ENCODE measurements at places on chromosomes 6 and 20. TPM values are rescaled to one million over a fixed set of nuclear protein-coding genes. Genes with fewer than 3 reads are reported as not detected.

- no peaks in the 10 kb centered on the region for H3K36me3 ChIP-seq
- DNase-seq, result no peak
- no peak overlapping the region for H3K4me3 ChIP-seq
- no peaks in the 10 kb centered on the region for H3K27me3 ChIP-seq
- H3K27ac ChIP-seq, result no peak overlapping the region
- H3K4me1 ChIP-seq, result peaks cover 12% of the 10 kb centered on the region
Observed at GRCh38 chr6:19443411-19443810, 393.8 kb upstream of the ID4 start.

DNA sequence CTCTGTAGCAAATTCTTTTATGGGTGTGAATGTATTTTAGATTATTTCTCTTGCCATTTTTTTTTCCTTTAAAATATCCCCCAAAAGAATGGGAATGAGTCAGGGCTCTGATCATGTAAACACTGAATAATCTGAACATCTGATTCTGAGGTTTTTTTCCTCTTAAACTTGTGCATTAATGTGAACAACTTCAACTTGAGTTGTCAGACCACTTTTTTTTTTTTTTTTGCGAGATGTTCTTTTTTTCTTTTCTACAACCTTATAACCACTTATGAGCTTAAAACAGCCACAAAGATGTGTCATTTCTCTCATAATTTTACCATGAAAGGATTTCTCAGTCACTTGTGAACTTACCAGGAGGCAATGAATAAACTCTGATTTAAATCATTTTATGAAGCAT, 85.3 kb downstream of the TBC1D7 start:
- no peak for DNase-seq
- no peaks in the 10 kb centered on the region for H3K36me3 ChIP-seq

DNA sequence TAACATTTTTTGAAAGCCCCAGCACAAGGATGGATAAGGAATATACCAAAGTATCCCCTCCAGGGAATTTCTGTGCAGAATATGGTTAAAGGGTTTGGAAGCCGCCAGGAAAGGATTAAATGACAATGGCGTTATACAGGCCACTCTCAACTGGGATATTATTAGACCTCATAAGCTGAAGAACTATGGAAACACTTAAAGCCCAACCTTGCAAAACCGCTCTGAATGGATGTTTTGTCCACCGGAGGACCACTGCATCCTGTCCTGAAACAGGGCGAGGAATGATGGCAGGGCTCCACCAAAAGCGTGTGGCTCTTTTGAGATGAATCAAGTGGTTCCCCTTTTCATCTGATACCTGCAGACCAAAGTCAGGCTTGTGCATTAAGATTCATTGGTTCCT, 32.4 kb downstream of the NFATC2 start:
- peaks cover 4% of the 10 kb centered on the region for H3K36me3 ChIP-seq
- H3K4me3 ChIP-seq, result no peak overlapping the region
- peaks cover 56% of the 10 kb centered on the region for H3K4me1 ChIP-seq

DNA sequence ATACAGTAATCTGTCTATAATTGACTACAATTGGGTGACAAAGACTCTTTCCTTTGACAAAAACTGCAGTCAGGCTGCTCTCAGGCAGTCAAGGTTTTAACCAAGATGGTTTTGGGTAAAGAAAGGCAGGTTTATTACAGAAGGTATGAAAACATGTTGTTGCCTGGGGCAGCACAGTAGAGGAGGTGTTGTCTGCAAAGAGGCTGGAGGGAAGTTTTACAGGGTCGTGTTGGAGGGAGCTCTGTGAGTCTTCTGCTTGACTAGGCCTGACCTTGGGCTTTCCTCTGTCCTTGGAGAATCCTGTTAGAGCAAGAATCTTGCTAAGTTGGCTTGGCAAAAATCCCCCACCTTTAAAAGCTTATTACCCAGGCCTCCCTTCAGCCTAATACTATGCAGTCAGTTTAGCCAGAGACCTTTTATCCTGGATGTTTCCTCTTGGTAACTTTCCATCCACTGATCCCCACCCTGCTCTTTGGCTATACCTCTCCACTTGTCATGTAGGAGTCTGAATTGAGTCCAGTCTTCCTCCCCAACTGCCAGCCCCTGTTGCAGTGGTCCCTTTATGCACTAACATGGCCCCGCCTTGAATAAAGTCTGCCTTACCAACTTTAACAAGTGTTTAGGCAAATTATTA, 143.0 kb upstream of the SLC22A16 start:
- H3K27ac ChIP-seq, result peak overlapping the region; percentile 38
- H3K27me3 ChIP-seq, result no peaks in the 10 kb centered on the region
- no peak for DNase-seq

GRCh38 chr6:163962627-163963117, 548.2 kb downstream of the QKI start:
- no peaks in the 10 kb centered on the region for H3K36me3 ChIP-seq
- no peaks in the 10 kb centered on the region for H3K27me3 ChIP-seq
- DNase-seq, result no peak
- H3K4me1 ChIP-seq, result peaks cover 47% of the 10 kb centered on the region
- peak overlapping the region; percentile 93 for H3K27ac ChIP-seq

GRCh38 chr20:58000861-58001260, 227.6 kb downstream of the ANKRD60 start:
- no peak for DNase-seq
- H3K4me3 ChIP-seq, result no peak overlapping the region
- no peaks in the 10 kb centered on the region for H3K36me3 ChIP-seq
- H3K27me3 ChIP-seq, result peaks cover 27% of the 10 kb centered on the region

GRCh38 chr6:120273411-120273810, 923.9 kb upstream of the MAN1A1 start:
- no peaks in the 10 kb centered on the region for H3K36me3 ChIP-seq
- H3K27ac ChIP-seq, result no peak overlapping the region
- no peaks in the 10 kb centered on the region for H3K4me1 ChIP-seq
- no peaks in the 10 kb centered on the region for H3K27me3 ChIP-seq
- no peak overlapping the region for H3K4me3 ChIP-seq

DNA sequence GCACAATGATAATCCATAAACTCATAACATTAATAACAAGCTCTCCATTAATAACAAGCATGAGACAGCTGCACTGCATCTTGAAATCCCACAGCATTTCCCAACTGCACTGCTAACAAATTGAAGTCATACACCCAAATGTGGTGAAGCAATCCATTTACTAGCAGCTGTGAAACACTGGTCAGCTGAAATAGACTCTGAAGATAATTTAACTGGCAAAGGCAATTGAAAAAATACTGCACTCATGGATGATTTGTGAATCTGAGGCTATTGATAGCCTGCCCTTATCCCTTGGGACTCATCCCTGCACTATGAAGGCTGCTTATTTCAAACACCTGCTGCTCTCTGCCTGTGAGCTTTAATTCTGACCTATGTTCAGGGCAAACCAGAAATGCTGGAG, 49.1 kb upstream of the PLCB1 start:
- H3K27ac ChIP-seq, result no peak overlapping the region
- peak; percentile 96 for DNase-seq
- no peaks in the 10 kb centered on the region for H3K36me3 ChIP-seq
- peaks cover 8% of the 10 kb centered on the region for H3K4me1 ChIP-seq
- no peak overlapping the region for H3K4me3 ChIP-seq

- no peak for DNase-seq
- no peaks in the 10 kb centered on the region for H3K36me3 ChIP-seq
- H3K4me3 ChIP-seq, result no peak overlapping the region
Observed at GRCh38 chr6:99341862-99342455, 7.5 kb downstream of the FAXC start.

- H3K27me3 ChIP-seq, result no peaks in the 10 kb centered on the region
- H3K36me3 ChIP-seq, result peaks cover 36% of the 10 kb centered on the region
- no peak for DNase-seq
- H3K4me3 ChIP-seq, result no peak overlapping the region
- H3K4me1 ChIP-seq, result no peaks in the 10 kb centered on the region
Observed at GRCh38 chr6:56488281-56488680, 154.4 kb downstream of the DST start.

- DNase-seq, result no peak
- H3K27ac ChIP-seq, result no peak overlapping the region
- peaks cover 46% of the 10 kb centered on the region for H3K4me1 ChIP-seq
- no peak overlapping the region for H3K4me3 ChIP-seq
Observed at GRCh38 chr20:11221046-11221445, 547.2 kb upstream of the JAG1 start.

GRCh38 chr20:33005908-33006775, 1.4 kb upstream of the BPIFB2 start:
- H3K4me3 ChIP-seq, result no peak overlapping the region
- H3K36me3 ChIP-seq, result no peaks in the 10 kb centered on the region
- no peaks in the 10 kb centered on the region for H3K4me1 ChIP-seq
- no peak for DNase-seq
- H3K27ac ChIP-seq, result no peak overlapping the region

- H3K4me3 ChIP-seq, result no peak overlapping the region
- no peaks in the 10 kb centered on the region for H3K36me3 ChIP-seq
- no peaks in the 10 kb centered on the region for H3K27me3 ChIP-seq
- H3K4me1 ChIP-seq, result peaks cover 15% of the 10 kb centered on the region
- DNase-seq, result no peak
- no peak overlapping the region for H3K27ac ChIP-seq
Observed at GRCh38 chr6:38216451-38216850, 396.9 kb downstream of the ZFAND3 start.

- H3K27me3 ChIP-seq, result no peaks in the 10 kb centered on the region
- H3K4me1 ChIP-seq, result no peaks in the 10 kb centered on the region
- H3K4me3 ChIP-seq, result no peak overlapping the region
Observed at GRCh38 chr6:14312587-14312986, 195.0 kb downstream of the CD83 start.

GRCh38 chr6:45665859-45666258, 288.1 kb upstream of the SUPT3H start:
- H3K36me3 ChIP-seq, result no peaks in the 10 kb centered on the region
- no peaks in the 10 kb centered on the region for H3K4me1 ChIP-seq
- no peak overlapping the region for H3K4me3 ChIP-seq
- DNase-seq, result no peak
- no peak overlapping the region for H3K27ac ChIP-seq
- peaks cover 52% of the 10 kb centered on the region for H3K27me3 ChIP-seq

DNA sequence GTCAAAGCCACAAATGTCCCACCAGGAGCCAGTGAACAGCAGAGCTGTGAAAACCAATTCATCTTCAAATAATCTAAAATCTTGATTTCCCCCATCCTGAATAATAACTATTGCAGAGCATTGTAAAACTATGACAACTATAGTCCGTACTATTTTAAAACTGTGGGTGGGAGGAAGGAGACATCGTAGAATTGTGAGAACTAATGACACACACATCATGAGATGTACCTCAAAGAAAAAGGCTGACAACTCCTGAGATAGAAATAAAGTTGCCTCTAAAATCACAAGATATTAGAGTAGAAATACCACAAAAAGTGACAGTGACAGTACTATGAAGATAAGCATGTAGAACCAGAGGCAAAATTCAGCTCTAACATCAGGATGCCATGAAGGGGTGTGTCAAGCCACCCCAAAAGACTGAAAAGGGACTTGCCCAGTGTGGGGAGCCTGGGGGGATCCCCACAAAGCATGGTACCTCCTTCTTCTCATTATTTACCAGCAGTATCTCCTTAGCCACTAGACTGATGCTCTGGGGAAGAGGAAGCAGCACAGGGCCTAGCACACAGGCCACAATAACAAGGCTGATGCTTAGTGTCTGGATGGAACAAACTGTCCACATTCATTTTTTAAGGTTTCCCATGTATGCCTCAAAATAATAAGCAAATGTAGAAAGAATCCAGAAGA, 13.4 kb downstream of the NAPB start:
- no peaks in the 10 kb centered on the region for H3K36me3 ChIP-seq
- no peaks in the 10 kb centered on the region for H3K27me3 ChIP-seq
- DNase-seq, result no peak
- H3K27ac ChIP-seq, result no peak overlapping the region

GRCh38 chr6:118667988-118668387, 16.6 kb upstream of the CEP85L start:
- no peak overlapping the region for H3K27ac ChIP-seq
- peak; percentile 13 for DNase-seq
- H3K36me3 ChIP-seq, result no peaks in the 10 kb centered on the region
- no peaks in the 10 kb centered on the region for H3K4me1 ChIP-seq
- H3K27me3 ChIP-seq, result no peaks in the 10 kb centered on the region

GRCh38 chr20:23520185-23520584, 29.3 kb downstream of the CST8 start:
- no peaks in the 10 kb centered on the region for H3K36me3 ChIP-seq
- H3K27ac ChIP-seq, result no peak overlapping the region
- H3K27me3 ChIP-seq, result no peaks in the 10 kb centered on the region
- no peaks in the 10 kb centered on the region for H3K4me1 ChIP-seq

DNA sequence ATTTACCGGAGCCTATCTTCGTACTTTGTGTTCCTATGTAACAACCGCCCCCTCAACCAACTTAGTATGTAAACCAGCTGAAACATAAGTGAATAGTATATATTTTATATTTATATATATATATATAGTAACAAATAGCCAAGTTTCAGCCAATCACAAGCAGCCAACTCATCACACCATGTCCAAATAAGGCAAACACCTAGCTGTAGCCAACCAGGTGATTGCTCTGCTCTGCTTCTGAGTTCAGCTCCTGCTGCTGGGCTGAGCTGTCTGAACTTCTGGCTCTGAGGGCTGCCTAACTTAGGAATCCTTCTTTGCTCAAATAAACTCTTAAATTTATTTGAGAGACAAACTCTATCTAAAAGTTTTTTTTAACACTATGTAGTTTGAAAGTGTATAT, 101.6 kb upstream of the SOX4 start:
- DNase-seq, result no peak
- no peaks in the 10 kb centered on the region for H3K27me3 ChIP-seq
- H3K27ac ChIP-seq, result no peak overlapping the region
- no peak overlapping the region for H3K4me3 ChIP-seq

- peak overlapping the region; percentile 22 for H3K27ac ChIP-seq
- peaks cover 15% of the 10 kb centered on the region for H3K4me1 ChIP-seq
- no peak for DNase-seq
- H3K27me3 ChIP-seq, result no peaks in the 10 kb centered on the region
Observed at GRCh38 chr6:139728876-139729427, 354.5 kb upstream of the CITED2 start.

- no peak overlapping the region for H3K4me3 ChIP-seq
- no peaks in the 10 kb centered on the region for H3K27me3 ChIP-seq
- H3K36me3 ChIP-seq, result no peaks in the 10 kb centered on the region
- DNase-seq, result no peak
- peak overlapping the region; percentile 26 for H3K27ac ChIP-seq
Observed at GRCh38 chr6:53641348-53641747, 24.2 kb downstream of the KLHL31 start.

GRCh38 chr20:63178889-63179686, 36.8 kb downstream of the YTHDF1 start:
- peak overlapping the region; percentile 13 for H3K4me3 ChIP-seq
- no peak for DNase-seq
- H3K4me1 ChIP-seq, result peaks cover 12% of the 10 kb centered on the region
- H3K27ac ChIP-seq, result no peak overlapping the region
- H3K27me3 ChIP-seq, result peaks cover 76% of the 10 kb centered on the region

- H3K4me3 ChIP-seq, result no peak overlapping the region
- no peaks in the 10 kb centered on the region for H3K4me1 ChIP-seq
- no peaks in the 10 kb centered on the region for H3K27me3 ChIP-seq
- no peak for DNase-seq
- no peak overlapping the region for H3K27ac ChIP-seq
- no peaks in the 10 kb centered on the region for H3K36me3 ChIP-seq
Observed at GRCh38 chr20:7912551-7912950, 27.7 kb downstream of the HAO1 start.

Gene LY6G6F
- not detected for total RNA-seq

Gene C20orf144
- total RNA-seq, result not detected

Gene HCK
- not detected for total RNA-seq

Gene CFAP61
- total RNA-seq, result not detected

Gene SRC
- total RNA-seq, result 26.5 TPM

Gene HSPA1B
- 184 TPM for total RNA-seq

Gene SLC22A2
- total RNA-seq, result 0.18 TPM

Gene PSORS1C2
- total RNA-seq, result not detected

Gene CLPSL2
- not detected for total RNA-seq

Gene OR2H1
- not detected for total RNA-seq

Gene MAS1
- total RNA-seq, result not detected

Gene OR2H2
- not detected for total RNA-seq

All from cardiac muscle cell (in vitro differentiated cells and primary cell).